ENCODE measurements at places on chromosomes 7 and 10.

GRCh38 chr7:96417784-96418183 is 95.9 kb upstream of the SLC25A13 start:
- DNase-seq, result no peak

DNA sequence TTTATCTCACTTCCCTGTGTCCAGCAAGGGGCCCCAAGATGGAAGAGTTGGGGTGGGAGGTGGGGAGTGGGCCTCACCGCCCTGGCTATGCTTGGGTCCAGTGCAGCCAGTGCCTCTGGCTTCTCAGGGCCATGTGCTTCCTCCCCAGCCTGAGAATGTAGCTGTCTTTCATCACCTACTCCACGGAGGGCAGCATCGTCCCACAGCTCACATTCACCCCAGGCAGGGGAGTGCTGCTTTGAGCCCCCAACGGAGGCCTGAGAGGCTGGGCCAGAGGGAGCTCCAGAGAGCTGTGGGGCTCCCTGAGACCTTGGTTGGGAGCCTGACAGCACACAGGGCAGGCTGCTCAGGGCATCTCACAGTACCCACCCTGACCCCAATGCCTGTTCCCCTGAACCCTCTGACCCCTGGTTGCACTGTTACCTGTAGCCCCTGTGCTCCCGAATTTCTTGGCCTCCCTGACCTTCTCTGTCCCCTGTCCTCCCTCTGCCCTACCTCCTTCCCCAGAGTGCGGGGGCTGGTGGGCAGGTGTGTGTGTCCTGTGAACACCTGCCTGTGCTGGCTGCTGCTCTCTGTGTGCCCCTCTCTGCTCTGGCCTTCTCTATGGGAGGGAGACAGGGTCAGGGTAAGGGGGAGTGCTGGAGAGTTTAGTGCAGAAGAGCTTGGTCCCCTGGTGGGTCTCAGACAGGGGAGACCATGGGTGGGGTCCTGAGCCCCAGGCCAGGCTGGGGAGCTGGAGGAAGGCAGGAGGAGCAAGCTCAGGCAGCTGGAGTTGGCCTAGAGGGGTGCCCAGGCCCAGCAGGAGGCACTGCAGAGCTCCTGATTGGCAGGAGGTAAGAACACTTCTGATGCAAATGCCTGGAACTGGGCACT is 19.6 kb upstream of the ZNF488 start:
- no peak for DNase-seq

- DNase-seq, result no peak
Measured at GRCh38 chr10:61733358-61733940, 70.7 kb downstream of the CABCOCO1 start.

DNA sequence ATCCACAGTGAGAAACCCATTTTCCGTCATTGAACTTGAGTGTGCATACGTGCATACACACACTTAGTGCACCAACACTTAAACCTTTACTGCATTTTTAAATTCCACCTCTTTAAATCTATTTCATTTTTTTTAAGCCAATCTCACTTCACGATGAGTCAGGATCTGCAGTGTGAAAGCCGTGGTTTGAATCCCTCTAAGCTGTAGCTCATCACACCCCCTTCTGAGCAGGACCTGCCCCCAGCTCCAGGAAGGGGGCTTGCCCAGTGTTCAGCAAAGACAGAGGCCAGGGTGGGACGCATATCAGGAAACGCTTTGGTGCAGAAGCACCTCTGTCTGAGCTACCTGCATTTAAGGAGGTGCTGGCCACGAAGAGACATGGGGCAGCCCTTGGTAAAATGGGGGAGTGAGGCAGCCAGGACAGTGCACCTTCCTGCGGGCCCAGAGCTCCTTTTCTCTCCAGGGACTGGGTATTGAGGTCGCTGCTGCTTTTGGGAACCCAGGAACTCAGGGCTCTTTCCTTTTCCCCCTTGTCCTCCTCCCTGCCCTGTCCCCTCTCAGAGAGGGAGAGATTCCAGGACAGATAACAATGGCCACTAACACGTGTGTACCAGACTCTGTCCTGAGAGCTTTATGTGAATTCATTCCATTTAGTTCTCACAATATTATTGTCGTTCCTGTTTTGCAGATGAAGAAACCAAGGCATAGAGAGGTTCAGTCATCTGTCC is 21.7 kb downstream of the ZNF316 start:
- DNase-seq, result no peak

DNA sequence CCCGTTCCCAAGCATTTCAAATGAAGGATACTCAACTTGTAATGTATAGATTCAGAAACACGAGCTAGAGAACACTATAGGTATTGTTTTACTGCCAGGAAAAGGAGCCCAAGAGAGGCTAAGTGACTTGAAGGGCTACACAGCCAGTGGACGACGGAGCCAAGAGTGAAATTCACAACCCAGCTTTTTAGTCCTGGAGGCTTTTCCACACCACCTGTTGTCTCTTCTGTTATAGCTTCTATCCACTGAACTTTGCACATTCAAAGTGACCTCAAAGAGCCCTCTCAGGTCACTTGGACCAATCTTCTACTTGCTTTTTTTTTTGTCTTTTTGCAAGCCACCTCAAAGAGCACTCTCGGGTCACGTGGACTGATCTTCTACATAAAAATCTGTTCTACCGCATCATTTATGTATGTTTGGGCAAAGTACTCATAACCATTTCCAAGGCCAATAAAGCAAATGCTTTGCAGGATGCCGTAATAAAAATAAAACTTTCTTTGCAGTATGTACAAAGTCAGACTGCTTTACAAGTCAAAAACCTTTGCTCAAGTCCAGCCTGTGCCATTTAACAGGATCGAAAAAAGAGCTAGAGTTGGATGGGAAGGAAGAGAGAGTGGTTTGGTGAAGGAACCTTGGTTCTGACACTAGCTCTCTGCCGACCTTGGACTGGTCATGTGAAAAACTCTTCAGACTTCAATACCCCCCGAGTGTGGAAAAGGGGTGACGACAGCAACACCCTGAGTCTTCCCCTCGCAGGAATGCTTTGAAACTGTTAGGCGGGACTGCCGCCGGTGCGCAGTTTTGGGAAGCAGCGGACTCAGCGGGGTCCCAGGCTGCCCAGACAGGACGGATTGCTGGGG is 821 bp downstream of the SLC35B4 start:
- DNase-seq, result no peak

DNA sequence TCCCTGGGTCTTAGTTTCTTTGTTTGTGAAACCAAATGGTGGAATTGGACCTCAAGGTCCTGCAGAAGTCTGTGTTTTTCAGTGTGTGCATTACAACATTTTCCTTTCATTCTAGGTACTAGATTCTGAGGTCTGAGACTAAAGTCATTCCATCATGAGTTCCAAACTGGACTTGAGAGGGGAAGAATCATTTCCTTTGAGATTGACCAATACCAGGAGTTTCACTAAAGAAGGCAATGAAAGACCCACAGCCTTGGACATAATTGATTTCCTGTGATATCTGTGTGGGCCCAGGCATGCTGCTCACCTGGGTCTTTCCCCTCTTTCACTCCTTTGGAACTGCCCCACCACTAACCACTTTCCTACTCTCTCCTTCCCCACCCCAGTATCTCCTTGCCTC is 18.2 kb downstream of the TAS2R41 start:
- no peak for DNase-seq

- DNase-seq, result no peak
Measured at GRCh38 chr10:78518224-78518623, 484.6 kb downstream of the RPS24 start.

- no peak for DNase-seq
Measured at GRCh38 chr10:34584164-34584563, 230.9 kb downstream of the PARD3 start.

GRCh38 chr7:44884621-44885393 is 523 bp downstream of the PURB start:
- DNase-seq, result peak; percentile 37

- DNase-seq, result no peak
Measured at GRCh38 chr10:124259139-124259825, 159.4 kb downstream of the OAT start.

- DNase-seq, result no peak
Measured at GRCh38 chr7:86407291-86407690, 236.4 kb upstream of the GRM3 start.

DNA sequence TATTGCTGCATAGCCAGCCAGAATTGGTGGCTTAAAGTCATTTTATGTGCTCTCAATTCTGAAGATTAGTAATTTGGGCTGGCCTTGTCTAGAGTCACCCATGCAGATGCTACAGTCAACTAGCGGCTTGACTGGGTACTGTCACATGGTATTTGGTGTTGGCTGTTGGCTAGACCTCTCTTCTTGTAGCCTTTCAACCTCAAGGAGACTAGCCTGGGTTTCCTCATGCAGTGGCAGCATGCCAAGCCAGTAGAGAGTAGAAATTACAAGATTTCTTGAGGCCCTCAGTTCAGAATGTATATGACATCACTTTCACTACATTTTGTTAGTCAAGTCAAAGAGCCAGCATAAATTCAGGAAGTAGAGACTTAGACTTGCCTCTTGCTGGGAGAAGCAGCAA is 3.7 kb upstream of the ZNF800 start:
- no peak for DNase-seq

DNA sequence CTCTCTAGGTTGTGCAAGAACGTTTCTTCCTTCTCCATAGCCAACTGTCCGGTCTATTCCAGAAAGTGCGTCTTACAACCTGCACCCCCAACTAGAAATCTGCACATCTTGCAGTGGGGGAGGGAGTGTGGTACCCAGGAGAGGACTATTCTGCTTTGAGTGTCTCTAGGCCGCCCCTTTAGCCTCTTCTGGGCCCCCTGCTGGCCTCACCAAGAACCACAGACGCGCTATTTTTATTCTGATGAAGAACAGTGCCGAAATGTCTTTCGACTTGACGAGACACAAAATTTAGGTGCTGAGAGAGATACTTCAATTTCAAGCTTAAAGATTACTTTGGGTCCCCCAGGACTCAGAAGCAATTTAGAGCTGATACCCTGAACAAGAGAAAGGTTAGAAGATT is 1.0 kb downstream of the CNPY1 start:
- DNase-seq, result no peak

- DNase-seq, result no peak
Measured at GRCh38 chr10:18179891-18180290, 39.7 kb downstream of the CACNB2 start.

DNA sequence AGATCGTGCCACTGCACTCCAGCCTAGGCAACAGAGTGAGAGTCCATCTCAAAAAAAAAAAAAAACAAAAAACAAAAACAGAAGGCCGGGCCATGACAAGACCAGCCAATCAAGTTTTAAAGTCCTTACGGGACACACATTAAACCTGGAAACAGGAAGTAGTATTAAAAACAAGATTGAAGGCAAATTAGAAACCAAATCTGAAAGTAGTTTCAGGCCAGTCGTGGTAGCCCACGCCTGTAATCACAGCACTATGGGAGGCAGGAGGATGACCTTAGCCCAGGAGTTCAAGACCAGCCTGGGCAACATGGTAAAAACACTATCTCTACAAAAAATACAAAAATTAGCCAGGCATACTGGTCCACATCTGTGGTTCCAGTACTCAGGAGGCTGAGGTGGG is 18.1 kb downstream of the PSAP start:
- no peak for DNase-seq

DNA sequence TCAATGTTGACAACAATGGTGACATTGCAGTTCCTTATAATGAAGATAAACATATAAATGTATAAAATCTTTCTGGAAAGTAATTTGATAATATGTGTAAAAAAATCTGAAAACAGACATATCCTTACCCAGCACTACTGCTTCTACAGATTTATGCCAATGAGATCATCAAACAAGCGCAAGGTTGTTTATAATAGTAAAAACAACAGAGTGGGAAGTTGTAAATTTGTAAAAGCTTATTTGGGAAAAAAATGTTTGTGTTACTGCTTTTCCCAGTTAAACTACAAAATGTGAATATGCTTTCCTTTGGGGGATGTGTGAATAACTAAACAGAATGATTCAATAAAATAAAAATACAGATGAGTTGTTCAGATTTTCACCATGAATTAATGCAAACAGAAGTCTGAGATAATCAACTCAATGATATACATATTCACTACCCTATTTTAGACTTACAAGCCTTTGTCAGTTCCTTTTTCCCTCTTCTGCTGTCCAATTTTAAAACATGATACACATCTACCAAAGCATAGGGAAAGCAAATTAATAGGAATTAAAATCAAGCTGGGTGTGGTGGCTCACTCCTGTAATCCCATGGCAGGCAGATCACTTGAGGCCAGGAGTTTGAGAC is 82.1 kb downstream of the USP6NL start:
- DNase-seq, result no peak

DNA sequence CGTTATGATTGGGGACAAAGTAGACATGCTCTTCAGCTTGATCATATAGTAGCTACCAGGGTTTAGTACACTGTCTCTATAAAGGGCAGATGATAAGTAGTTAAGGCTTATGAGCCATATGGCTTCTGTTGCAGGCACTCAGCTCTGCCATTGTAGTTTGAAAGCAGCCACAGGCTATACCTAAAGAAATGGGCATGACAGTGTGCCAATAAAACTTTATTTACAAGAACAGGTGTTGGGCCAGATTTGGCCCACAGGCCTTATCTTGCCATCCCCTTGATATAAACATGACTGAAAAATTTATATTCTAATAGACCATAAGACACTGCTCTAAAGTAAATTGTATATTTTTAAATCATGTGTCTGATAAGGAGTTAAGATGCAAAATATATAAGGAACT is 36.6 kb downstream of the GRK5 start:
- no peak for DNase-seq

DNA sequence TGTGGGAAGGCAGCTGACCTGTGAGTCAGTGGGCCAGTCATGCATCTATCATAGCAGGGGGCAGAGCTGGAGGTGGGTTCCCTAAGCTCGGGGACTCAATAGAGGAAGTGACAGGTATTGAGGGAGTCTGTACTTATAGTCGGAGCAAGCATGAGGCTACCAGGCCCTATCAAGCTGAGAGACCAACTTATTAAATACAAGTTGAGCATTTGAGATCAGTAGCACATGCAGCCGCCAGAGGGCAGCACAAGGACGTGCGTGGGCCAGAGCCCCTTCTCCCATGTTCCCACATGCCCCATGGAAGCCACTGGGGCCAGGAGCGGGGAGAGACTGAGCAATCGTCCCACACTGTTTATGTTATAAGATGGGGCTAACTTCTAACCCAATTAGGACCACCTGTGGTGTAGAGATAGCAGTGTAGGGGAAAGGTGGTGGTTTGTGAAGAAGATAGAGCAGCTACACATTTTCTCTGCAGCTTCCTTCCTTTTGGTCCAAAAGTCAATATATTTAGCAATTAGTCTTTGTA is 13.0 kb upstream of the STK31 start:
- DNase-seq, result peak; percentile 52

DNA sequence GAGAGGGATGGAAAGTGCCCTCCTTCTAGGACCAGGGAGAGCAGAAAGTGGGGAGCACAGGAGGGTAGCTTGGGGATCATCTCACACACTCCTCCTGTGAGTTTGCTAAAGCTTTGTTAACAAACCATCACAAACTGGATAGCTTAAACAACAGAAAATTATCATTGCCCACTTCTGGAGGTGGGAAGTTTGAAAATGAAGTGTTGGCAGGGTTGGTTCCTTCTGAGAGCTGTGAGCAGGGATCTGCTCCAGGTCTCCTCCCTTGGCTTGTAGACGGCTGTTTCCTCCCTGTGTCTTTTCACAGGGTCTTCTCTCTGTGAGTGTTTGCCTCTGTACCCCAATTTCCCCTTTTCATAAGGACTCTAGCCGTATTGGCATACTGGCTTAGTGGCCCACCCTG is 32.0 kb upstream of the CXCL12 start:
- DNase-seq, result no peak

GRCh38 chr10:83816942-83817341 is 322.4 kb upstream of the GHITM start:
- DNase-seq, result no peak

Data from stimulated activated CD4-positive, alpha-beta T cell treated with anti-CD3 and anti-CD28 coated beads, Interleukin-4, amount 100 ng/mL, for 4 hours (primary cell).